Upper lobe of left lung (tissue), 6 donors: ENCODE measurements at places on chromosomes 16 and 17. TPM values are rescaled to one million over a fixed set of nuclear protein-coding genes. Genes with fewer than 3 reads are reported as not detected.
A peak's percentile ranks its signal among the peaks of the same experiment; 100 is the strongest.

EVI2B gene
- total RNA-seq = 90.0 TPM

NGFR gene
- 2.0 TPM for total RNA-seq

KRT33B gene
- total RNA-seq = not detected

KCNJ12 gene
- 1.2 TPM for total RNA-seq

XYLT1 gene
- total RNA-seq = 8.1 TPM

NACA2 gene
- total RNA-seq = not detected

MAF gene
- total RNA-seq = 50.6 TPM

CYLD gene
- 48.3 TPM for total RNA-seq

GRCh38 chr17:80646328-80646727, 101.7 kb downstream of the RPTOR start:
- no peaks in the 10 kb centered on the region for H3K27me3 ChIP-seq
- peaks cover 15% of the 10 kb centered on the region for H3K4me1 ChIP-seq
- no peak for DNase-seq
- H3K36me3 ChIP-seq = no peaks in the 10 kb centered on the region

GRCh38 chr17:1182811-1183170, 3.0 kb upstream of the ABR start:
- H3K36me3 ChIP-seq = no peaks in the 10 kb centered on the region
- H3K4me3 ChIP-seq = no peak overlapping the region
- no peak for DNase-seq
- H3K27ac ChIP-seq = peak overlapping the region; percentile 48
- no peaks in the 10 kb centered on the region for H3K27me3 ChIP-seq

DNA sequence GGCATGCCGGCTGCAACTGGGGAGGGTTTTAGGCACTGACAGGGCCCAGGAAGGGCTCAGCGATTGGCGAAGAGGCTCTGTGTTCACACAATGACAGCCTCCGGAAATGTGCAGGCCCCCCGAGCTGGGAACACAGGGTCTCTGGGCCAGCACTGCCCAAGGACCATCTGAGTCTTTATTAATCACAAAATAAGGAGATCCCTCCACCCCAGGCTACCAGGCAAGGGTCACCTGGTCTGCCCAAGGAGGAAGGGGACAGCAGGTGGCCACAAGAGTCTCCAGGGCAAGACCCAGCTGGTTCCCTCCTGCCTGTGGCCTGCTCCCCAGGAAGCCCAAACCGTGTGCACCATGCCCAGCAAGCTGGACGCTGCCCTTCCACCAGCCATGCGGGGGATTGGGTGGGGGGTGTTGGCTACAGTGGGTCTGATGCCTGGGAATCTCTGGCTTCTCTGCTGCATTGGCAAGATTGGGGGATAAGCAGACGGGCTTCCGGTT, 52.1 kb upstream of the TNRC6C start:
- H3K4me1 ChIP-seq = no peaks in the 10 kb centered on the region
- no peak overlapping the region for H3K27ac ChIP-seq
- no peak for DNase-seq
- no peaks in the 10 kb centered on the region for H3K27me3 ChIP-seq

DNA sequence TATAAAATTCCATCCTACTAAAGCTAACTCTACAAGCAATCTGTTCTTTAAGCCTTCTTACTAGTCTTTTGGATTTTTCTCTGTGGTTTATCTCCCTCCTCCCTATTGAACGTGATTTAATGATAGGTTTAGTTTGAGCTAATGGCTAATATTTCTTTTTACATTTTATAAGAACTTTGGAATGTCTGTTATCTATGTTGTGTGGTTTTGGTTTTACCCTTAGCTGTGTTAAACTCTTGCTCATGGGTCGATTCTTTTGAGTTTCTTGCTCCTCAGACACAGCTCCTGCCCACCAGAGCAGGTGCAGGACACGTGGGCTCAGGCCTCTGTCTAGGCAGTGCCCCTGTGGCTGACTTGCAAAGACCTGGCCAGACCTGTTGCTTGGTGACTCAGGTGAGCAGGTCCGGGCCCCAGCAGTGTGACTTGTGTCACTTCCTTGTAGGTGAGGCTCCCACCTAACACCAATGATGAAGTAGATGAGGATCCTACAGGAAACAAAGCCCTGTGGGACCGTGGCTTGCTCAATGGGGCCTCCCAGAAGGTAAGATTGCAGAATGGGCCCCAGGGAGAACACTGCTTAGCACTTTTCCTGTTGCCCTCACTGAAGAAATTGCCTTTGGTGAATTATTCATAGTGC, 45.1 kb downstream of the SF3B3 start:
- H3K27me3 ChIP-seq = no peaks in the 10 kb centered on the region
- H3K4me1 ChIP-seq = peaks cover 35% of the 10 kb centered on the region
- peak; percentile 49 for DNase-seq
- no peak overlapping the region for H3K27ac ChIP-seq

DNA sequence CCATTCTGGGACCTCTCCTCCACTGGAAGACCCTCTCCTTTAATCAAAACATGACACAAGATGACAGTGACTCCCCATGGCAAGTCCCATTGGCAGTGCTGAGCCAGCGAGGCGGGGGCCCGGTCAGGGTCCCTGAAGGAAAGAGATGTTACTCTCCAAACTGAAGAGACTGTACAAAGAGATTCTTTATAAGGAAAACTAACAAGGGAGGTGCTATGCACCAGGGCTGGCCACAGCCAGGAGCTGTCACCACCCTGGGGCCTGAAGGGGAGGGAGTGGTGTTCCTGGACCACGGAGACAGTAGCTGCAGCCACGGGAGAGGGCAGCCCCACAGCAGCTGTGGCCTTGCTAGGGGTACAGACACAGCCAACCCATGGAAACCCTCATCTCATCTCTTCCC, 123.1 kb downstream of the XYLT1 start:
- DNase-seq = no peak
- H3K36me3 ChIP-seq = no peaks in the 10 kb centered on the region
- H3K27ac ChIP-seq = no peak overlapping the region
- H3K27me3 ChIP-seq = no peaks in the 10 kb centered on the region
- peaks cover 34% of the 10 kb centered on the region for H3K4me1 ChIP-seq
- no peak overlapping the region for H3K4me3 ChIP-seq

DNA sequence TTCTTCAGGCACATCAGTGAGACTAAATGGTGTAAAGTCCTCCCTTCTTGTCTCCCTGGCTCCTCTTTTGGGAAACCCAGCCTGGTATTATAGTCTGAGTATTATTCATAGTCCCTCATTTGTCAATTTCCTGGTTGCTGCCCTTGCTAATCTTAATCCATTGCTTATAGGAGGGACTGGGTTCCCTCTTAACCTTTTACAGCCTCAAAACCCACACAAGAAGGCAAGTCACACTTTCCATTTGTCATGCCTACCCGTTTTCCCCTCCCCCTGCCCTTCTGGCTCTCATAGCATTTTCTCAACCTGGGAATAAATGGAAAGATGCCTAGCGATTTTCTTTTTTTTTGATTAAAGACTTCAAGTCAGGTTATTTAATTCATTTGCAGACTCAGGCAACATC, 124.8 kb downstream of the MAP2K6 start:
- no peak overlapping the region for H3K27ac ChIP-seq
- no peak overlapping the region for H3K4me3 ChIP-seq
- H3K36me3 ChIP-seq = no peaks in the 10 kb centered on the region
- DNase-seq = no peak
- no peaks in the 10 kb centered on the region for H3K4me1 ChIP-seq
- H3K27me3 ChIP-seq = no peaks in the 10 kb centered on the region

GRCh38 chr16:671353-672131, 3.6 kb downstream of the RHOT2 start:
- H3K4me3 ChIP-seq = no peak overlapping the region
- H3K36me3 ChIP-seq = peaks cover 52% of the 10 kb centered on the region
- DNase-seq = peak; percentile 84
- H3K27ac ChIP-seq = no peak overlapping the region

GRCh38 chr16:65136681-65137080, 14.8 kb upstream of the CDH11 start:
- no peaks in the 10 kb centered on the region for H3K27me3 ChIP-seq
- H3K4me3 ChIP-seq = no peak overlapping the region
- no peak overlapping the region for H3K27ac ChIP-seq
- no peaks in the 10 kb centered on the region for H3K4me1 ChIP-seq

DNA sequence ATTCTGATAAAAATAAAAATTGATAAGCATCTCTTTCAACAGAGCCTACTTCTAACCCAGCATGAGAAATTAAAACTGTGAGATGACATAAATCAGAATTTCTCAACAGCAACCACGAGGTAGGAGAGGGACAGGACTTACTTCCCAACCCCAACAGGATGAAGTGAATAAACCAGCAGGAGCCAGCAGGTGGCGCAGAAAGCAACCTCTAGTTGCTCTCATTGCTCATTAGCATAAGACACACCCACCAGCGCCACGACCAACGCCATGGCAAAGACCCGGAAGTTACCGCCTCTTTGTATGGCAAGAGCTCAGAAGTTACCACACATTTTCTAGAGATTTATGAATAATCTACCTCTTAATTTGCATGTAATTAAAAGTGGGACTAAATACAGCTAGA, 189.4 kb upstream of the CDH8 start:
- H3K27ac ChIP-seq = no peak overlapping the region
- H3K4me1 ChIP-seq = no peaks in the 10 kb centered on the region
- peak; percentile 74 for DNase-seq
- H3K36me3 ChIP-seq = no peaks in the 10 kb centered on the region
- H3K27me3 ChIP-seq = no peaks in the 10 kb centered on the region

DNA sequence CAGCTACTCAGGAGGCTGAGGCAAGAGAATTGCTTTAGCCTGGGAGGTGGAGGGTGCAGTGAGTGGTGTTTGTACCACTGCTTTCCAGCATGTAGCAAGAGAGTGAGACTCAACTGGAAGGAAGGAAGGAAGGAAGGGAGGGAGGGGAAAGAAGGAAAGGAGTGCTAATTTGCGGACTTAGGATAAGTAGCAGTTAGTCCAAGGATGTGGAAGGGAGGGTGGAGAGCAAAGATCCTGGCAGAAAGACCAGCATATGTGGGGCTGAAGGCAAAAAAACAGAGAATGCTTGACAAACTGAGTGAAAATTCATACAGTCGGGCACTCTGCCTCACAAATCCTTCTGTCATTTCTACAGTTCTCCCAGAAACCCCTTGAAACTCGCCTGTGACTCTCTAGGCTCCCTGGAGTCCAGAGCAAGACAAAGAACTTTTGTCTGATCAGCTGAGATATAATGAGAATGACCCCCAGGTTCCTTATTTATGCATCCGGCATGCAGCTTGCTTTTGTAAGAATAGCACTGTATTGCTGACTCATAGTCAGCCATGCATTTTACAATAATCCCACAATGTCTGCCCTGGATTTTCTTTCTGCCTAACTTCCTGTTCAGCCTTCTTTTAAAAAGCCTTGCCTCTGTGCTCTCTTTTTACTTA, 31.5 kb downstream of the CDK5RAP3 start:
- no peak for DNase-seq
- no peaks in the 10 kb centered on the region for H3K27me3 ChIP-seq
- H3K4me1 ChIP-seq = peaks cover 19% of the 10 kb centered on the region
- H3K4me3 ChIP-seq = no peak overlapping the region

- H3K4me3 ChIP-seq = no peak overlapping the region
- no peak for DNase-seq
- H3K27ac ChIP-seq = no peak overlapping the region
- no peaks in the 10 kb centered on the region for H3K4me1 ChIP-seq
- H3K36me3 ChIP-seq = no peaks in the 10 kb centered on the region
Measured at GRCh38 chr17:68141050-68141449, 105.5 kb downstream of the KPNA2 start.

GRCh38 chr17:67270416-67270815, 25.4 kb upstream of the HELZ start:
- no peak for DNase-seq
- no peak overlapping the region for H3K27ac ChIP-seq
- no peaks in the 10 kb centered on the region for H3K36me3 ChIP-seq
- no peak overlapping the region for H3K4me3 ChIP-seq
- no peaks in the 10 kb centered on the region for H3K27me3 ChIP-seq
- peaks cover 6% of the 10 kb centered on the region for H3K4me1 ChIP-seq

DNA sequence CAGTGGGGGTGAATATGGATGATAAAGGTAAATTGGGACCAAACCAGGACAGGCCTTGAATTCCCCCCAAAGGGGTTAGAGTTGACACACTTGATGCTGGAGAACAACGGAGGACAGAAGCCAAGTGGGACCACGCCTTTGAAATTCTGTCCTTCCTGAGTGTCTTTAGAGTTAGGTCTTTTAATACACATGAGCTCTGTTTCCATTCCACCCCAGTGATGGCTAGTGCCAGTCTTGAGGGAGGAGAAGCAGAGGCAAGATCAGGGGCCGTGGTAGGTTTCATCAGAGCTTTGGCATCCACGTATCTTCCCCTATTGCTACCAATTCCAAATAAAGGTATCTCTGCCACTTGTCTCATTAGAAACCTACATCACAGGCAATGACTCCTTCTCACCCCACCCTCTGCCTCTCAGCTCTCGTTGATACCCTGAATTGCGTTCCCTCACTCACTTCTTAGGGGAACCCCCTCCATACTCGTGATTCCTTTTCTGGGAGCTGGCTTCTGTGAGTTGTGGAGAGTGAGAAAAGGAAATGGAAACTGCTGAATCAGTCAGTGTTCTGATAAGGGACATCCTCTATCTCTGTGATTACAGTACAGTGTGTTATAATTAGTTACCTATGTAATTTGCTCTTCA, 2.4 kb upstream of the CCL3L1 start:
- H3K27ac ChIP-seq = no peak overlapping the region
- H3K36me3 ChIP-seq = no peaks in the 10 kb centered on the region
- H3K4me1 ChIP-seq = peaks cover 11% of the 10 kb centered on the region
- H3K27me3 ChIP-seq = no peaks in the 10 kb centered on the region
- DNase-seq = no peak
- no peak overlapping the region for H3K4me3 ChIP-seq

GRCh38 chr16:49947907-49948678, 76.9 kb upstream of the CNEP1R1 start:
- no peaks in the 10 kb centered on the region for H3K27me3 ChIP-seq
- no peak overlapping the region for H3K27ac ChIP-seq
- no peaks in the 10 kb centered on the region for H3K36me3 ChIP-seq
- H3K4me3 ChIP-seq = no peak overlapping the region
- DNase-seq = no peak
- H3K4me1 ChIP-seq = no peaks in the 10 kb centered on the region

- no peaks in the 10 kb centered on the region for H3K36me3 ChIP-seq
- DNase-seq = no peak
- H3K4me3 ChIP-seq = no peak overlapping the region
- no peaks in the 10 kb centered on the region for H3K27me3 ChIP-seq
- peaks cover 26% of the 10 kb centered on the region for H3K4me1 ChIP-seq
Measured at GRCh38 chr17:1037238-1037879, 40.4 kb downstream of the TIMM22 start.

DNA sequence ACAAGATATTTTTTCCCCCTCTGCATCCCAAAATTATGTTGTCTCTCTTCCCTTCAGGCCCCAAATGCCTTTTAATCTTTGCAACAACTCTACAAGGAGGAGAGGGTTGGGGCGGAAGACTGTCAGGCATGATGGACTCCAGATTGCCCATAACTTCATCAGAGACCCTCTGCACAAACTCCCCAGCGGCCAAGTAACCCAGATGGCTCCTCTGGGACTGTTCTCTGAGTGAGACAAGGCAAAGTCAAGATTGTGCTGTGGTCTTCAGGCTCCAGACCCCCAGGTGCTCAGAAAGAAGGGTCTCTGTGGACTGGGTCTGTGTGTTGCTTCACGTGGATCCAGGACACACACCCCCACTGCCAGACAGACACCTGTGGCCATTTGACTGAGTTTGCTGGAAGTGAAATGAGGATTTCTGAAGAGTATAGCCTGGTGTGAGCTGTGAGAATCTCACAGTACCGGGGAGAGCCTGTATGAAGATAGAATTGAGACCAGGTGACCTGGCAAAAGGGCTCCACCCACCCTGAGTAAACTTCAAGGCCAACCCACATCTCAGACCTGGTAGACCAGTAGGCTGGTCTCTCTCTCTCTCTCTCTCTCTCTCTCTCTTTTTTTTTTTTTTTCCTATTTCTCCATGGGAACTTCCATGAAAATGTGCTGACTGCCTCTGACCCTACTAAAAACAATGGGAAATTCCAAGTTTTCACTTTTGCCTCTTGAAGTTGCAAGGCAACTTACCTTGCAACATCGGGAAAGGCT, 354.1 kb downstream of the SOX9 start:
- no peaks in the 10 kb centered on the region for H3K36me3 ChIP-seq
- H3K4me3 ChIP-seq = no peak overlapping the region
- no peak for DNase-seq
- no peak overlapping the region for H3K27ac ChIP-seq
- no peaks in the 10 kb centered on the region for H3K4me1 ChIP-seq
